Activated CD8-positive, alpha-beta T cell treated with anti-CD3 and anti-CD28 coated beads, Interleukin-2, amount 10 ng/mL, durations not matched to agents 7 days and 5 days (primary cell): ENCODE measurements at places on chromosomes 3 and 15.

GRCh38 chr3:11386465-11387113, 114.4 kb downstream of the ATG7 start:
- no peak for DNase-seq

GRCh38 chr15:94059013-94059587, 172.3 kb upstream of the MCTP2 start:
- no peak for DNase-seq

- no peak for DNase-seq
Measured at GRCh38 chr15:74653426-74654102, 37.9 kb downstream of the CLK3 start.

GRCh38 chr3:180329187-180329586, 272.8 kb upstream of the TTC14 start:
- no peak for DNase-seq

DNA sequence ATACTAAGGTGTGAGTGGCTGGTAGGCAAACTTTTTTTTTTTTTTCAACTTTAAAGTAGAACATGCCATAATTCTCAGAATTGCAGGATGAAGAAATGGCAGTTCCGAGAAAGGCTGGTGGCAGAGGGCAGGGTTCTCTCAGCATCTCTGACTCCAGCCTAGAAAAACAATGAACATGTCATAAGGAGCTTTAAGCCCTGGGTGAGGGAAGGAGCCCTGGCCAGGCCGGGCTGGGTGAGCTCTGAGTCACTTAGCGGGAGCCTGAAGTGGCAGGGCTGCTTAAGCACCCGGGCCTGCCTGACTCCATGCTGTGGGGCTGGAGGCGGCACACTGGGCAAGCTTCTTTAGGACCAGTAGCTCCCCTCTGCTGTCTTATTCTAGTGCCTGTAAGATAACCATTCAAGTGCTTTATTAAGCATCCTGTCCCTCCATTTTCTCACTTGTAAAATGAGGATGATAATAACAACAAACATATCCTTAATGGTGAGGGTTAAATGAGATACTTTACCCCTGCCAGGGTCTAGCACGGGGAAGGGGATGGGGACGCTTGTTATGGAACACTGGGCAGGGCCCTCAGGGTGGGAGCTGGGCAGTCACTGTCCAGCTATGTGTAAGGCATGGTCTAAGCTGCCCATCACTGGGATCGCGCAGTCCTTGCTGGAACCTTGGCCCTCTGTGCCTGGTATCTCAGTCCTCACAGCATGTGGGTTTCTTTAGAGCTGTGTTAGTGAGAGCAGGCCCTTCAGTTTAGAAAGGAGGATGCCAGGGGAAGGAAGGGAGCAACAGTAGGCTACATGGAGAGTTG, 18.4 kb downstream of the SMAD6 start:
- DNase-seq: peak; percentile 72

GRCh38 chr3:185623939-185624665, 38.0 kb downstream of the SENP2 start:
- DNase-seq: no peak

DNA sequence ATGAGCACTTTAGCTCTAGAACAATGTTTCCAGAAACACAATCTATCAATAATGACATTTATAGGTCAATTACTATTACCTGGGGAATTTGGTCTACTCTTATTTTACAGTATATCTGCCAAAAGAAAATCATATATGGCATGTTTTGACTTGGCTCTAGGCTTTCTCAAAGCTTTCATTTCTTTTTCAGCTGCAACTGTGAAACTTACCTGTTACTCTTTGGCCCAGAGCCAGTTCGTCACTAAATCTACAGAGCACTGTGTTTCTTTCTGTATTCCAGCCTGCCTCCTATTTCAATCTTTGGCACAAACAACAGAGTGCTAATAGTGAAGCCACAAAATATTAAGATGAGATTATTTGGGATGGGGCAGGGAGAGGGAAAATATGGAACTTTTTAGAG, 76.0 kb downstream of the P2RY1 start:
- no peak for DNase-seq
